ENCODE measurements at places on chromosomes 16 and 17. TPM values are rescaled to one million over a fixed set of nuclear protein-coding genes. Genes with fewer than 3 reads are reported as not detected.

CDRT15L2 gene
- polyA plus RNA-seq: not detected

C17orf78 gene
- polyA plus RNA-seq: 0.22 TPM

SOST gene
- polyA plus RNA-seq: not detected

BHLHA9 gene
- not detected for polyA plus RNA-seq

DNA sequence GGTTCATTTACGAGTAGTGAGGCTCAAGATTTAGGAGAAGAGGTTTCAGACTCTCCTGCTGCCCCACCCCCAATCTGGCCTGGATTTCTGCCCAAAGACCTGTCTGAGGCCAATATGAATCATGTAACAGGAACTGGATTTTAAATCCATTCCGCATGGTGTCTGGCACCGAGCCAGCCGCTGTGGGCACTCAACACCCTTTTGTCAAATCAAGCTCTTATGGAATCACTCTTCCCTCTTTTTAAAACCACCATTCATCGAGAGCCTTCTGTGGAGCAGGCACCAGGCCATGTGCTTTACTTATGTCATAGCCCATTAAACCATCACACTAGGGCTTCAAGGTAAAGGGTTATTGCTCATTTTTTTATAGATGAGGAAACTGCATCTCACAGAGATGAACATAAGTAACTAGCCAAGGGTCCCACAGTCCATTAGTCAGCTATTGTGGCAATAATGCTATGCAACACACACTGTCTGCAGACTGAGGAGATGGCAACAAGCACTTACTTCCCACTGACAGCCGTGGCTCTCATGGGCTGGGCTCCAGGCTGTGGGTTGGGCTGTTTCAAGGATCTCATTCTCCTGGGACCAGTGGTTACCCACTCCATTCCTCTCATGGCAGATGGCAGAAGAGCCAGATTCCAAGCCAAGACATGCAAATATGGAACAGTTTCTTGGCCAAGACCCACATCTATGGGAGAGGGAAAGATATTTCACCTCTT lies 93.6 kb downstream of the WSCD1 start:
- peak; percentile 5 for DNase-seq

DNA sequence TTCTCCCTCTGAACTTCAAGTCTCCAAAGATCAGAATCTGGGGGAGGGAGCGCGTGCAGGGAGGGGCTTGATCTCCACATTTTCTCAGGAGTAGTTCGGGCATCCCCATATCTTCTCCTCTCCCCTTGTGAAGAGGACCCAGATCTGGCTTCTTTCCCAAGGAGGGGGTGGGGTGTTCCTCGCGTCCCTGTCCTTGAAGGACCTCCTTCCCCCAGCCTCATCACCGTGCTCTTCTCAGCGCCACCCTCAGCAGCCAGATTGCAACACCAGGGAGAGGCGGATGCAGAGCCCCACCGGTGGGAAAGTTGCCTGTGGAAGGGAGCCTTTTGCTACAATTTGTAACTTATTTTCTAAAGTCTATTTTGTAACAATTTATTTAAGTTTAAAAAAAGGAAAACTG lies 5.7 kb downstream of the PRSS53 start:
- DNase-seq: no peak

GRCh38 chr16:17369421-17370222 lies 101.1 kb downstream of the XYLT1 start:
- DNase-seq: peak; percentile 56

GRCh38 chr16:23258919-23259237 lies 43.2 kb upstream of the SCNN1B start:
- DNase-seq: no peak

- peak; percentile 55 for DNase-seq
Measured at GRCh38 chr16:75789237-75789636, 62.9 kb upstream of the CPHXL start.

- DNase-seq: no peak
Measured at GRCh38 chr17:21031756-21032396, 10.9 kb downstream of the USP22 start.

DNA sequence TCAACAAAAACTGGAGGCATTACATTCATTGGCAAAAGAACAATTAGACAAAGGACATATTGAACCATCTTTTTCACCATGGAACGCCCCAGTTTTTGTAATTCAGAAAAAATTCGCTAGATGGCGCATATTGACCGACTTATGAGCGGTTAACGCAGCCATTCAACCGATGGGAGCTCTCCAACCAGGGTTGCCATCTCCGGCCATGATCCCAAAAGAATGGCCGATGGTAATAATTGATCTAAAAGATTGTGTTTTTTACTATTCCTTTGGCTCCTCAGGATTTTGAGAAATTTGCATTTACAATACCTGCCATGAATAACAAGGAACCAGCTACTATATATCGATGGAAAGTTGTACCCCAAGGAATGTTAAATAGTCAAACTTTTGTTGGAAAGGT lies 21.4 kb downstream of the ALOX15B start:
- peak; percentile 59 for DNase-seq

GRCh38 chr16:85157372-85157771 lies 45.1 kb upstream of the CIBAR2 start:
- no peak for DNase-seq

- no peak for DNase-seq
Measured at GRCh38 chr17:30117675-30118081, 1.1 kb downstream of the NSRP1 start.
